ENCODE measurements at places on chromosomes 3 and 15. TPM values are rescaled to one million over a fixed set of nuclear protein-coding genes. Genes with fewer than 3 reads are reported as not detected.

The FBXO40 gene
- 0.18 TPM for polyA plus RNA-seq

The MCTP2 gene
- polyA plus RNA-seq = 3.2 TPM

DNA sequence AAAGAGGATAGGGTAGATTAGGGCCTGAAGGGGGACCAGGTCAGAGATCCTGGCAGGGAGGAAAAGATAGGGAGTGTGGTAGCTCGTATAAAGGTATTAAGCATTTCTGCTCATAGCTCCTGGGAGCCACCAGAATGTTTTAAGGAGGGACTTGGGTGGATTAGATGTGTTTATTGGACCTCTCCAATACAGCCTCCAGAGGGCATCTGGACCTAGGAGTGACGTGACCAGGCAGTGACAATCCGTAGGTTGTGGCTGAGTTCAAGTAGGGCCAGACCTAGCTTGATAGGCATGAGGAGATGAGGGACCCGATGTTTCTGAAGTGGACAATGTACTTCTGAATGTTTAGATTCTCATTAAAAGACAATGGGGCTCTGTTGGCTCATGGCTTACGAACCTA, 435.2 kb downstream of the MCTP2 start:
- DNase-seq = no peak

GRCh38 chr3:40745381-40746106, 220.8 kb downstream of the ZNF621 start:
- DNase-seq = no peak

DNA sequence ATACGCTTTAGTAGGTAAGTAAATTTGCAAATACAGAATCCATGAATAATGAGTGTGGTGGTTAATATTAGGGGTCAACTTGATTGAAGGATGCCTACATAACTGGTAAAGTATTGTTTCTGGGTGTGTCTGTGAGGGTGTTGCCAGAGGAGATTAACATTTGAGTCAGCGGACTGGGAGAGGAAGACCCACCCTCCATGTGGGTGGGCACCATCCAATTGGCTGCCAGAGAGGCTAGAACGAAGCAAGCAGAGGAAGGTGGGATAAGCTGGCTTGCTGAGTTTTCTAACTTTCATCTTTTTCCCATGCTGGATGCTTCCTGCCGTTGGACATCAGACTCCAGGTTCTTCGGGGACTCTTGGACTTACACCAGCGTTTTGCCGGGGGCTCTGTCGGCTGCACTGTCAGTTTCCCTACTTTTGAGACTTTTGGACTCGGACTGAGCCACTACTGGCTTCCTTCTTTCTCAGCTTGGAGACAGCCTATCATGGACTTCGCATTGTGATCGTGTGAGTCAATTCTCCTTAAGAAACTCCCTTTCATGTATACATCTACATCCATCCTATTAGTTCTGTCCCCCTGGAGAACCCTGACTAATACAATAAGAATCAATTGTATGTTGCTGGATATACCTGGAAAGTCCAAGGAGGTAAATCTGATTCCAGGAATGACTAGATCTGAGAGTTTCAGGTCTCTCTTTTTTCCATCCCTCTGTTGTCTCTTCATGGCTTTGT, 25.8 kb upstream of the NEDD4 start:
- DNase-seq = no peak

DNA sequence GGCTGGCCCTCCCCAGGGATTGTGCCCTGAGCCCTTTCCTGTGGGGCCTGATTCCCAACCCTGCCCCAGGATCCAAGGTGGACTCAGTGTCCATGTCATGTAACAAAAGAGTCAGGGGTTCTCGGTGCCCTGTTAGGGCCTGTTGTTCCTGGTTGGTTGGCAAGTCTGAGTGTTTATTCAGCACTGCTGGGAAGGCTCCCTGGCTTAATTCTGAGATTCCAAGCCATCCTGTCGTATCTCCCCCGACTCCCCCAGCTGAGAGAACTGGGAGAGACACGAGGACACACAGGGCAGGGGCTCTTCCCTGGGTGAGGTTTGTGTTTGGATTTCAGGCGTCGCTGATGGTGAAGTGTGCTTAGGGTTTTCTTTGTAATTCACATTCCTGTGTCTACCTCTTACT, 78.3 kb downstream of the EEFSEC start:
- no peak for DNase-seq

- DNase-seq = no peak
These were observed 32.9 kb downstream of the CRTC3 start for GRCh38 chr15:90562669-90563068.

DNA sequence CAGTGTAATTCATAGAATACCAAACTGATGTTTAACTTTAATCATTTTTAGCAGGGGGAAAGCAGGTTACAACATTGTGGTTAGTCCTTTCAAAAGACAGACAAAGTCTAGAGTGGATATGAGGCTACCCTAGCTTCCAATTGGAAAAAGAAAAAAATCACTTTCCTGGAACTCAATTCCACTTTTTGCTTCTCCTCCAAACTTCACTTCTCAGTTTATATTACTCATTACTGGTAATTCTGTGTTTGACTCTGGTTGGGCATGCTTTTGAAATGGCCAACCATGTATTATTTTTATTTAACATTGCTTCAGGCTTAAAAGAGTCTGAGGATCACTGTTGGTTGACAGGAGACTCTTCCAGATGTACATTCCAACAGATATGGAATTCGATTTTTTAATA, 84.8 kb downstream of the RAP2B start:
- DNase-seq = no peak

DNA sequence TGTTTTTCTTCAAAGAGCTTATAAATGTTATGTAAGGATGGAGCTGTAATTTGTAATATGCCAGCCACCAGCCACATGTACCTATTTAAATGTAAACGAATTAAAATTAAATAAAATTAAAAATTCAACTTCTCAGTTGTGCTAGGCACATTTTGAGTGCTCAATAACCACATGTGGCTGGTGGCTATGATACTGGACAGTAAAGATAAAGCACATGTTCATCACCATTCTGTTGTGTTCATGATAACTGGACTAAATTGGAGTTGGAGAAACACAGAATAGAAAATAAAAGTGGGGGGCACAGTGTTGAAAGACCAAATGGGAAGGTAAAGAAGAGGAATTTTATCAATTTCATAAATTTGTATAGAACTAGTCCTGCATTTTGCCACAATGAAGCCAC, 49.8 kb upstream of the DAZL start:
- no peak for DNase-seq

DNA sequence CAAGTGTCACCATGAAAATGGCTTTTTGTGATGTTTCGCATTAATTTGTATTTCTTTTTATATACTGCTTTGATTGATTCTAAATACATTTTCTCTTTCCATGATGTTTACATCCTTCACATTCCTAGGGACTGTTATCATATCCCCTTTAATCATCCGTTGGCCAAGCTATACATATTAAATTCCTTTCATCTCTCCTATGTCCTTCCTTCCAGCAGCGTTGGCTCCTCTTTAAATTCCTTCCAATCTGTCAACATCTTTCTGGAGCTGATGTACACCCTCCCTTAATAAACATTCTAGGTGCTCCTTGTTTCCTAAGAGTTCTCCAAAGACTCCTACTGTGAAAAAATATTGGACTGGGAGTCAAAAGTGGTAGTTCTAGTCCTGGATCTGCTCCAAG, 87.8 kb downstream of the IGF2BP2 start:
- DNase-seq = no peak

Measured in CD4-positive, CD25-positive, alpha-beta regulatory T cell (primary cell).